Inflammatory macrophage treated with lipopolysaccharide for 1 hour (primary cell): ENCODE measurements at places on chromosomes 1 and 21.

- no peak for DNase-seq
Measured at GRCh38 chr21:39825250-39825649, 42.0 kb upstream of the PCP4 start.

GRCh38 chr1:65165269-65165993 is 17.4 kb downstream of the AK4 start:
- peak; percentile 96 for DNase-seq

GRCh38 chr1:91020967-91021685 is 709 bp downstream of the ZNF644 start:
- DNase-seq: peak; percentile 47

DNA sequence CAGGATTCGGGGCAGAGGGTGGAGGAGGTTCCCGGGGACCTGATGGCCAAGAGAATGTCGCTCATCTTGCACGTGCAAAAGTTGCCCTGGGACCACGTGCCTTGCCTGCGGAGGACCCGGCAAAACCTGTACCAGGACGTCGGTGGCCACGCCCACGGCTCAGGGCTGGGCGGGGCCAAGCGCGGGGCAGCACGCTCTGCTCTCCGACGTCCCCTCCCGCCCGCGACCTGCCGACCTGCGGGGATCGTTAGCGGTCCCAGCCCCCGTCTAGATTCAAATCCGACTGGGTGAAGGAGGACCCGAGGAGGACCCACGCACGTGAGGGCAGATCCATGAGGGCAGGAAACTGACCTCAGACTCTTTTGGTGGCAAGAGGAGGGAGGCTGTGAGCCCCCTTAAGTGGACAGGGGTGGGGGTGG is at the start of gene C1orf167:
Gene C1orf167 (plus strand): TSS at position 206 of the 419 bp plus-strand sequence. CDS start 2,208 bp downstream, outside the sequence.
- DNase-seq: no peak

GRCh38 chr1:9174243-9174642 is 45.3 kb upstream of the GPR157 start:
- DNase-seq: peak; percentile 78

GRCh38 chr1:9477535-9477934 is 61.7 kb upstream of the SLC25A33 start:
- DNase-seq: no peak

DNA sequence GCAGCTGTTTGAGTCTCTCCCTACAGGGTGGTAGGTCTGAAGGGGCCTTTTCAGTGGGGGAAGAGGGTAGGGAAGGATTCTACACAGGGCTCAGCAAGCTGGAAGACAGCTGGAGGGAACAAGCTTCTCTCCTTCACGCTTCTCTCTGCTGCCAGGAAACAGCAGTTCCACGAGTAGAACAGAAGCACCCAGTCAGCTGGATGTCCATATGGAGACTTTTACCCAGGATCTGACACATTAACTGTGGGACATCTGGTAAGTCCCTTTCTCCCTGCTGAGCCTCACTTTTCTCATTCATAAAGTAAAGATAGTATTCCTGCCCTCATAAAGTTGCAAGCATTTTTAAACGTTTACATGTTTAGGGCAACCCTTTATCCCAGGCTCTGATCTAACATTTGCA is 280.3 kb downstream of the OMA1 start:
- DNase-seq: no peak

GRCh38 chr1:55087439-55087838 is 48.1 kb downstream of the PCSK9 start:
- no peak for DNase-seq

DNA sequence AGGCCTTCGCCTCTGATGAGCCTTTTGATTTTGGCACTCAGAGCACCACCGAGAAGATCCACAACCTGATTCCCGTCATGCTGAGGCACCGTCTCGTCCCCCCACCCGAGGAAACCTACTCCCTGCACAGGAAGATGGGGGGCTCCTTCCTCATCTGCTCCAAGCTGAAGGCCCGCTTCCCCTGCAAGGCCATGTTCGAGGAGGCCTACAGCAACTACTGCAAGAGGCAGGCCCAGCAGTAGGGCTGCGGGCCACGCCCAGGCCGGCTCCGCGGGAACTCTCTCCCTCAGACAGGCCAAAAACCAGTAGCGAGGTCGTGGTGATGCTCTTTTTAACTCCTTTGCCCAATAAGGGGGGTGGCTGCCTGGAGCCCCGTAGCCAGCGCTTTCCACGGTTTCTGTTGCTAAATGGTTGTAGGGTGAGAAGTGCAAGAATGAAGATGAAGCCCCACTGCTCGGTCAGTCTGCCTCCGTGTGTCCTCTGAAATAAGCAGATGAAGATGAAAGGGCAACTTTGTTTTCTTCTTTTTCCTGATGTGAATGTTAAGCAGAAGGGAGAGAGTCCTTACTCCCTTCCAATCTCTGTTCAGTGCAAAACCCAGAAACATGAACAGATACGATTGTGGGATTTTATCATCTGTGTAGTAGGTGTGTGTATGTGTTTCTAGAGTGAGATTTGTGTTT is 46.5 kb downstream of the COQ8A start:
- DNase-seq: no peak

DNA sequence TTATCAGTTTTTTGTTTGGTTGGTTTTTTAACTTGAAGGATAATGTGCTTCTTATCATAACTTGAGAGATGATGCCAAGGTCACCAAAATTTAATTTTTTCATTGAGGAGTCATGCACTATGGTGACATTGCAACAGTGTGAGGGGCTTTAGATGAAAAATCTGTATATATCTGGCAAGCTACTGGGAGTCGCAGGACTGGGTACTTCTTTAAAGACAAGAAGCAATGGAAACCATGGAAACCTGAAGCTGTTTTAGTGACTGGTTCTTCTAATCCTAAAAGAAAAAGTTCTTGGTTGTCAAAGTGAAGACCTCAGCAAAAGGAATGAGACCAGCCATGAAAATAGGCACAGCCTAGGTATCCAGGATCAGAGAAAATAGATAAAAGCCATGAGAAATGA is 31.1 kb downstream of the ZC3H11B start:
- no peak for DNase-seq

- DNase-seq: no peak
Measured at GRCh38 chr1:76865696-76866286, 1.5 kb upstream of the ST6GALNAC5 start.

GRCh38 chr1:165431079-165431478 is 13.8 kb downstream of the RXRG start:
- no peak for DNase-seq

- DNase-seq: no peak
Measured at GRCh38 chr1:164982545-164982944, 374.0 kb downstream of the LMX1A start.

DNA sequence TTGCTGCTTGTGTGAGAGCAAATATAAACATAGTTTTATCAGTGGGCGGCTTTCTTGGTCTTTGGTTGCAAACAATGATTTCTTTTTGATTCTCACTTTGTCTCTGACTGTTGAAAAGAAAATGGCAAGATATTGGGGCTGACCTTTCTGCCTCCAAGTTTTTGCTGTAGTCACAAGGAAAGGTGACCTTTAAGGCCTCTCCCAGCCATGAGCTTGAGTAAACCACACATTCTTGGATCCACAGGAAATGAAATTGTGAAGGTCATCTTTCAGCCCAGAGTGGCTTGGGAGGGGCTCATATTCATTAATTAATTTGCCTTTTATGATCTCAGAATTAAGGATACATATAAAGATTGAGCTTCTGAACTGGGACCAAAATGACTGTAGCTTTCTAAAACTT is 241.6 kb downstream of the BACH1 start:
- DNase-seq: no peak

DNA sequence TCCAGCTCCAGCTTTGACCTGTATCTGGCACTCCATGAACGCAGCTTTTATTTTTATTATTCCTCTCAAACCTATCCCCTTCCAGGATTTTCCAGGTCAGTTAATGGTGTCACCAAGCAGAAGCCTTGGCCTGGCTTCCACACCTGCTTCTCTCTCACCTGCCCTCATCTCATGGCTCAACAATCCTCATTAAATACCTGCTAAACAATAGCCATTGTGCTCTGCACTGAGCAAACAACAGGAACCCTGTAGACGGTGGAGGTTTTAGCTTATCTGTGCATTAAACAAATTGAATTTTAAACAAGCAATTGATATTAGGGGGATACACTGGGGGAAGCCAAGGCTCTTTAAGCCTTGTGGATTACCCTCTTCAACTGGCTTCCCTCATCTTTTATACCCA is 15.3 kb downstream of the PYCR2 start:
- DNase-seq: no peak

- no peak for DNase-seq
Measured at GRCh38 chr1:115112496-115113375, 23.4 kb upstream of the TSPAN2 start.

DNA sequence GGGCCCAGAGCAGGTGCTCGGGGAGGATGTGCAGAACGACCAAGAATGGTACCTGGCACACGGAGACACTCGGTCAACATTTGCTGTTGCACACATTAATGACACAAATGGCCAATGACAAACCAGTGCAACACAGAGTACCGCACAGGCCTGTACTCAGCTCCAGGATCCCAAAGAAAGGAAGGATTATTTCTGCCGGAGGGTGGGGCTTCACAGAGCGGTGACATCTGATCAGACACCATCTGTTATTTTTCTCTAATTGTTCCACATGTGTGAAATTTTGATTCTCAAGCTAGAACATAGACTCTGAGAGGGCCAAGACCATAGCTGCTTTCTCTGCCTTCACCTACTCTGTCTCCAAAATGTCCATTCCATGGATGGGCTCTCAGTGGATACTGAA is 100.4 kb downstream of the MRPL37 start:
- DNase-seq: no peak

GRCh38 chr1:152440635-152441471 is 26.8 kb upstream of the CRNN start:
- peak; percentile 76 for DNase-seq

GRCh38 chr1:156432669-156433018 is 63.6 kb downstream of the RHBG start:
- DNase-seq: no peak

- no peak for DNase-seq
Measured at GRCh38 chr21:41808094-41808493, 41.2 kb upstream of the RIPK4 start.

DNA sequence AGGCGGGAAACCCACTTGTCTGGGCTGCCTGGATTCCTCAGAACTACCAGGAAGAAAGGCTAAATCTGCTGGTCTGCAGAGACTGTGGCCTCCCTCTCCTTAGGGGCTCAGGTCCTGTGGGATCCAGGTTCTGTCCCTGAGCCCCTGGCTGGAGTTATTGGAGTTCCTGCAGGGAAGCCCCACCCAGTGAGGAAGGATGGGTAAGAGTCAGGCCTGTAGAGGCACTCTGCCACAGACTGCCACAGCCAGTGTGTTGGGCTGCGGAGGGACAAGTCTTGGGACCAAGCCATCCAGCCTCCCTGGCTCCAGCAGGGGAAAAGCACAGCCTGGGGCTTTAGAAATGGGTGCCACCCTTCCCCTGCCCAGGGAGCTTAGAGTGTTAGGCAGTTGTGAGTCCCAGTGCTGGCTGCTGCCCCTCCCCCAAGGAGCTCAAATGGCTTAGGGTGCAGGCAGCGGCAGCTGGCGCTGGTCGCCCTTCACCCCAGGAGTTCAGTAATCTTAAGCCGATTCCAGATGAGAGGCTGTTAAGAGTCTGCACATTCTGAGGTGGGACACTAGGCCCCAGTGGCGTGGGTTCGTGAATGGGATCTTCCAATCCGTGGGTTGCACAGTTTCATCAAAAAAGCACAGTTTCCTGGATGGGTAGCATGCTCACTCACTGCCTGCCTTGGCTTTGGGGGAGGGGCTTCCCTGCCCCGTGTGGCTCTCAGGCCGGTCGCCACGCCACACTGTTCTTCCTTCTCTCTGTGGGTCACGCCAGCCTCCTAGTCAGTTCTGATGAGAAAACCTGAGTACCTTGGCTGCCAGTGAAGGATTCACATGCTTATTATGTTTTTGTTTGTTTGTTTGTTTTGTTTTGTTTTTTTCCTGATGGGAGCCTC is 57.6 kb upstream of the FMO3 start:
- DNase-seq: no peak

DNA sequence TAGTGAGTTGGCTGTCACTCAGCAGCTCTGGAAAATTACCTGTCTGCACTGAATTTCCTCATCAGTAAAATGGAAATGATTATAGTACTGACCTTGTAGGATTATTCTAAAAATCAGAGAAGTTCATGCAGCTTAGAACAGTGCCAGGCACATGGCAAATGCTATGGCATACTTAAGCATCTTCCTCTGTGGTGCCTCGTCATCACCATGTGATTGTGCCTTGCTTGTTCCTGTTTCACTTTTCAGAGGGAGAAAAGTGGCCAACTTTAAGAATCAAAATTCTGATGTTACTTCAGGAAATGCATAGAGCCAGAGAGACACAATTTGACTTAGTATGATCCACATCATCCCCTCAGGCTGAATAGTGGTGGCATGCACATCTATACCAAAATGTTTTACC is 203.6 kb downstream of the ROR1 start:
- peak; percentile 39 for DNase-seq

DNA sequence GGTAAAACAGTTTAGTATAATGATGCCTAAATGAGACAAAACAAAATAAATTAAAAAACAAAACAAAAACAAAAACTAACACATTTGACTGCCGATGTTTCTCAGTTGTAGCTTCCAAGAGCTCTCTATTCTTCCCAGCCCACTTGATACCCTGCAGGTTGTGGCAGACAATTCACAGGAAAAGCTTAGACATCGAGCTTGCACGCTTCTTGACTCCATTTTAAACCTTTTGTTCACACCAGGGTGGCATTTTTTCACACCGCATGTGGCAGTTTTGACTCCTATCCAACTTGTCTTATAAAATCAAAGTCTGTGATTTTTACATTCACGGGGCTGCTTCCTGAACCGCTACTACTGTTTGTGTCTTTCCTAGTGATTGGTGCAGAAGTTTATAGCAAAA is 575.9 kb downstream of the USP25 start:
- no peak for DNase-seq

DNA sequence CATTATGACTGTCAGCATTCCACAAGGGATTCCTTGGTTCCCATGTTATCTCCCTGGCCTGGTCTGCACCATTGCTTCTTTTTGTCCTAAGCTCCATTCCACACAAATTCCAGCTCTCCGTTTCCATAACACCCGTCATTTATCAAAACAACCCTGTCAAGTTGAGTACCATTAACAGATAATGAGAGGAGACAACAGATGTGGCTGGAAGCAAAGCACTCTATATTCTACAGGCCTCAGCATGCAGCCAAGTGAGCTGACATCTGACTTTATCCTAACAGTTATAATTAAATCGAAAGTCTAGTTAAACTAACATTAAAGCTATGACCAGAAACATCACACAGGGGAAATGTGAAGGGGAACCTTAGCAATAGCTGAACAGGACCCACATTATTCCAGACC is 110.4 kb downstream of the RERE start:
- DNase-seq: no peak

- no peak for DNase-seq
Measured at GRCh38 chr1:244945109-244945671, 80.8 kb upstream of the HNRNPU start.

- no peak for DNase-seq
Measured at GRCh38 chr1:95287825-95288224, 53.8 kb downstream of the RWDD3 start.

GRCh38 chr1:154938604-154939399 is 2.3 kb upstream of the PMVK start:
- no peak for DNase-seq
